ENCODE measurements at places on chromosomes 5 and 9. TPM values are rescaled to one million over a fixed set of nuclear protein-coding genes. Genes with fewer than 3 reads are reported as not detected.

Gene ADAMTS2
- total RNA-seq: 10.6 TPM

Gene NIM1K
- not detected for total RNA-seq

Gene TNIP1
- total RNA-seq: 279 TPM

Gene ACOT12
- total RNA-seq: 6.5 TPM

Gene CATSPER3
- not detected for total RNA-seq

Gene PPP1R26
- 21.6 TPM for total RNA-seq

Gene GARIN3
- not detected for total RNA-seq

Gene SPINK7
- not detected for total RNA-seq

GRCh38 chr9:68705531-68706362, 707 bp downstream of the PIP5K1B start:
- DNase-seq: peak; percentile 76

- DNase-seq: no peak
Observed at GRCh38 chr5:30994176-30994575, 199.3 kb upstream of the CDH6 start.

- DNase-seq: no peak
Observed at GRCh38 chr9:129317179-129318011, 139.3 kb upstream of the IER5L start.

DNA sequence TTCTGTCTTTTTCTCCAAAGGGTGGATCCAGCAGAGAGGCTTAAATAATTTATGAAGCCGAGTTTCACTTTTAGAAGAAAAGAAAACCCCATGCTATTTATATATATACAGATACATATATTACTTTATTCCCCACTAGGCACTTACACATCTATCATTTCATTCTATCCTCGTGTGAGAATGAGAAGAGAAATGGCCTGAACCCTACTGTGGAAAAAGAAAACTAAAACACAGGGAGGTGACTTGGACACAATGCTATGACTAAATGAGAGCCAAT, 195.2 kb downstream of the NR3C1 start:
- no peak for DNase-seq

DNA sequence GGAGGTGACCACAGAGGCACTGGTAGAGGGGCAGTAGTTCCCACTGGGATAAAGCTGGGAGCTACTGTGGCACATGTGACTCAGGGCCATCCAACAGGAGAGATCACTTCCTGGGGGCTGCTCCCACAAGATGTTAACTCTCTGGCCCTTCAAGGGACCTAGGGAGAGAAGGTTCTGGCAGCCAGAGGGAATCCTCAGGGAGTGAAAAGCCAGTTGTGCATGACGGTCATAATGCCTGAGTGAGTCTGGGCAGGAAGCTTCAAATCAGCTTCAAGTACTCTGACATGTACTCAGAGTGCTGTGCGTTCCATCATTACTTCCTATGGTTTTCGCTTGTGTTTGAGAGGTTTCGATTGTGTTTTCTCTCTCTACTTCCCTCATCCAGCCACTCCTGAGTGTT, 388.5 kb downstream of the GABRG2 start:
- no peak for DNase-seq

- DNase-seq: no peak
Observed at GRCh38 chr9:98495530-98495929, 213.2 kb downstream of the GABBR2 start.

- no peak for DNase-seq
Observed at GRCh38 chr5:158434749-158435148, 575.8 kb upstream of the CLINT1 start.

- peak; percentile 33 for DNase-seq
Observed at GRCh38 chr5:35926389-35927051, 11.9 kb downstream of the CAPSL start.

DNA sequence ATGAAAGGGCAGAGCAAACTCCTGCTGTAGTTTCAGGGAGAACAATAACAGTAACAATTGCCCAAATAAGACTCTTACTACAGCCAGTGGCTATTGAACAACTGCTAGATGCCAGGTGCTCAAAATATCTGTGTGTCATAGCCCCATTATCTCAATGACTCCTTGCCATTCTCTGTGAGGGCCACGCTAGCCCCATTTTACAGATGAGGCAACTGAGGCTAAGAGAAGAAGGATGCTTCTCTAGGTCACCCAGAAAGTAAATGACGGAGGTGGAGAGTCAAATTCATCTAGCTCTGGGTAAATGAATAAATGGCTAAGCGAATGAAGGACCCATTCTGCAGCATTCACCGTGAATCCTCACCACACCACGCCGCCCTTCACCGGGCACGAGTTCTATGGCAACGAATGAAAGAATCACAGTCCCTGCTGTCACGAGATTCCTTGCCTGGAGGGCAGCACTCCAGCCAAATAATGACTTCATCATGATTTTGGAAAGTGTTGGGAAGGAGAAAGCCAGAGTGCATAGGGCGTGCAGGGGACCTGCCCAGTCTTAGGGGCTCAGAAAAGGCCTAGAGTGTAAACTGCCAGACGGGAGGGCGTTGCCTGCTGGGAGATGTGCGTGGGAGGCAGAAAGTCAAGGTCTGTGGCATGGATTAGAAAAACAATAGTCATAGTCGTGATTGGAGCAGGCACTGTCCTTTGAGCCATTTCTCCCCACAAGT, 147.2 kb downstream of the C9orf50 start:
- no peak for DNase-seq

DNA sequence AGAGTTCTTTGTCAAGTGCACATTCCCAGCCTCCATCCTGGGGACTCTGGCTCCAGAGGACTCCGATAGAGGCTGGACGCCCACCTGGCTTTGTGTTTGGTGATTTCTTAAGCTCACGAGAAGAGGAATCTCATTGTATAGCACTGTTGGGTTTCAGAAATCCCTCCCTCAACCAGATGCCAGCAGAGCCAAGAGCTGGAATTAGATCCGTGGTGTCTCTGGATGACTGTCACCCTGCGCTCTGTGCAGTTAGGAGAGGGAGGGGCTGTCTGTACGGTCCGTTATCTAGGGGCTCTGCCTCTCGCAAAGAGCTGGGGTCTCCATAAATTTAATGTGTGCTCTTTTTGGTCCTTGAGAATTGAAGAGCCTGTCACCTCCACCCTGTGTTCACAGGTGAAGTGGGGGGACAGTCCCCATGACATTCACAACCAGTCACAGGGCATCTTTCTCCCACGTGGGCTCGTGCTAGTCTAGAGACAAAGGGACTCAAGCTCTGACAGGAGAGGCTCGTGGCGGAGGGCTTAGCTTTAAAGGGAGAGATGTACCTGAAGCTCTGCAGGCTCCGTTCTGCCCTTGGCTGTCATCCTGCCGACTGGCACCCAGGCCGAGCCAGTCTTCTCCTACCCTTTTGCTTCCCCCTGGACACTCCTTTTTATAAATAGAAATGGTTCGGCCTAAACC, 41.4 kb downstream of the FAM78A start:
- no peak for DNase-seq

DNA sequence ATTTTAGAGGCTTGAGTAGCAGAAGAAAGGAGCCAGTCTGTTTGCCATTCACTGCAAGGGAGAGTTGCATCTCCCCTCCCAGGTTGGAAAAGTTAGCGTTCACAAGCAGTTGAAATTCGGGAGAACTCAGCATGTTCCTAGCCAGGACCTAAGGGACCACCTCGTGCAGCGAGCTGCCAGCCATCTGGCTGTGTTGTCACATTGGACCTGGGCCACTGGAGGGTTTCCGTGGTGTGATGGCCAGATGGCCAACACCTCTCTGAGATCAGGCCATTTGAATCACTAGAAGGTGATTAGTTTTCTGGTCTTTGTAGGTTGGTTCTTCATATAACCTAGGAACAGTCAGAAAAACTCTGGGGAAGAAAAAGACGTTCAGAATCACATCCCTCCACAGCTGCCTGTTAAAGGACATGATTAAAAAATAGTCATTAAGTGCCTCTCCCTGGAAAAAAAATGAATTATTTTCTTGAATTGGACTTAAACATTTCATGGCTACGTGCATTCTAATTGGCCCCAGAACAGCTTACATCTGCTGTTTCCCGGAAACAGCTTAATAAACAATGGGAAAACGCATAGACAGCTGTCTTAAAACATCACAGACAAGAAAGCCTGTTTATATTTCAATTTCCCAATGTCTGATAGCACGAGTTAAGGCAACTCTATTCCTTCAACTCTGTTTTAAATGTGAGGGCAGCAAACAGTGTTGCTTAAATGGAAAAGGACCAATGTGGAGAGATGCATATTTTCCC, 303.9 kb downstream of the TENT4A start:
- no peak for DNase-seq

- no peak for DNase-seq
Observed at GRCh38 chr5:145341842-145342241, 493.3 kb downstream of the PRELID2 start.

DNA sequence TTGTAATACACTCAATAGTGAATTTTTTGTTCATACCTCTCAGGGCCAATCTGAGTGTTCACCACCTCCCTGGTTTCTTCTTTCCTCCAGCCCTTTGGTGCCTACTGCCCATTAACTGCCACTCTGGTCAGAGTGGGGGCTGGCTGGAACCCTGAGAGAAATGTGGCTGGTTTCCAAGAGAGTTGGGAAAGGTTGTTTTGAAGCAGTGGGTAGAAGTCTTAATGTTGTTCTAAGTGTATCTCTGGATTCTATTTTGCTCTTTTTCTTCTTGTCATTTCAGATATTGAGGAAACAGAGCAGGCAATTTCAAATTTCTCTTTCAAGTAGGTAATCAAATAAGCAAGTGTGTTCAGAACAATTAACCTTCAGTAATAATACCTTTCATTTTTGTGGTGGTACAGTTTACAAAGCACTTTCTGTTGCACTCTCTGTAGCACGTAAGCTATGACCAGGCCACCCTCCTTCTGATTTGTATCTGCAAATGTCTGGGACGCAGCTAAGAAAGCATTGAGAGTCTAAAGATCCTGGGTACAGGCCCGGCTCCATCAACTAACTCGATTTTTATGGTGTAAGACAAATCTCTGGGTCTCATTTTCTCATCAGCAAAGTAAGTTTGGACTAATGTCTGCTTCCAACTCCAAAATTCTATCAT, 8.4 kb downstream of the SLC1A3 start:
- no peak for DNase-seq

- DNase-seq: no peak
Observed at GRCh38 chr5:147427521-147428401, 82.1 kb downstream of the DPYSL3 start.

DNA sequence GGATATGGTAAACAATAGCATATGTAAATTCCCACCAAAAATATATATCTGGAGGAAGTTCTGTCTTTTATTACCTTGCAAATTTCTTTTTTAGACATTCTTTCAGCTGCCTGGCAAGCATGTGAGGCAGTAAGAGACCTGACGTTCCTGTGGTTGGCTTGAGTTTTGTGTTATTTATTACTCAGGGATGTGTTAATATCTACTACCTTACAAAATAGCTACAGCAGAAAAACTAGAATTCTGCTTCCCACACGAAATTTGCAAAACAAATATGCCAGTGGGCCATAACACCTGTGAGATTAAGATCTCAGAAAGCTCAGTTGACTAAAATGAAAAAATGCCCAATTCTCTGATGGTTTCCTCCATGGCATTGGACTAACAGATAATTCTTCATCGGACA, 274.2 kb downstream of the TMEM167A start:
- DNase-seq: no peak

DNA sequence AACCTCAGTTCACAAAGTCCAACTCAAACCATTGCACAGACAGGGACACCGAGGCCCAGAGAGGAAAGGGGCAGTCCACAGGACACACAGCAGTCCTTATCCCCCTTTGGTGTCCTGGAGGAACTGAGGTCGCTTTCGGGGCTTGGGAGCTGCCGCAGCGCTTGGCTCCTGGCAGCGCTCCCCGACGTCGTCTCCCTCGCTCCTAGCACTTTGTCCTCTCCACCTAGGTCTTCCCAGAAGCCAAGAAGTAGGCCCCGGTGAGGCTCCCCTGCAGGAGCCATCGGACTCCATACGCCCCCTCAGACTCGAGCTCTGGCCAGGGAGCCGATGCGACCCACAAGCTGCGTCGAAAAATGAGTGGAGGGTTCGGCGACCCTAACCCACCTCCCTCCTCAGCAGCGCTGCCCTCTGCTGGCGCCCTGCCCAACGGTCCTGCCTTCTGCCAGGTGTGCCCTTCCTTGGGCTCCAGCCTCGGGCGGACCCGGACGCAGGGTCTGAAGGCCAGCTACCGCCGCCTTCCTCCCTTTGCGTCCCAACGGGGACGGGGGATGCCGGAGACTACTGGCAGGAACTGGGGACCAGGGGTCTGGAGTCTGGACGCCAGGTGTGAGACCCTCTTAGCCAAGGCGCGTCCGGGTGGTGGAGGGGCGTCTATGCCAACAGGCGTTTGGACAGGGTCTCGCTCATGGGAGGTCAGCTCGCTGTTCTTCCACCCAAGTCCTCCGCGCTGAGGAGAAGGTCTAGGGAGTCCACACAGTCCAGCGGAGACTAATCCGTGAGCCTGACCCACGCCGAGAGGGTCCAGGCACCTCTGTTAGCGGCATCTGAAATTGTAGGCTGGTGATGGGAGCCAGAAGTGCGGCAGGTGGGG, 2.1 kb upstream of the PRDM12 start:
- DNase-seq: no peak

Data from Peyer's patch (tissue), 4 donors.